SK-N-DZ (cell line): ENCODE measurements at places on chromosomes 6 and 20.

DNA sequence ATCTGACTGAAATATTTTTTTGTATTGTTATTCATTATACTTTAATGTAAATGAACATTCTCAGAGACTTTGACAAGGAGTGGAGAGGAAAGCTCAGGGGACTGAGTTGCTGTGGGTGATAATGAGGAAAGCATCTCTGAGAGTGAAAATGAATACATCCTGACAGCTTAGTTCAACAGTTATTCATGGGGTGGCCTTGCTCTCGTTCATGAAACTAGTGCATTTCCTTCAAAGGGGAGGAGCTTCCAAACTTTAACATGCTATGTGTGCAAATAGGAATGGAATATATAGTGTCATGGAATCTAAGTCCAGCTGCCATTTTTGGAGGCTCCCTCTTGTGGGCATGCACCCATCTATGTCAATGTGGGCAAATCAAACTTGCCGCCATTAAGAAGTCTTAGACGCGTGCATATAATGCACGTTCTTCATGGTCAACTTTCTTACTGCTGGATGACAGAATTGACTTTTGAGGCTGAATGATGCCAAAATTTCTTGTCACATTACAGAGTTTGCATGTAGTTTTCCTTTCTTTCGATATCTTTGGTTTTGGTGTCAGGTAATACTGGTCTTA, 124.3 kb upstream of the TMEM170B start:
- DNase-seq: no peak

DNA sequence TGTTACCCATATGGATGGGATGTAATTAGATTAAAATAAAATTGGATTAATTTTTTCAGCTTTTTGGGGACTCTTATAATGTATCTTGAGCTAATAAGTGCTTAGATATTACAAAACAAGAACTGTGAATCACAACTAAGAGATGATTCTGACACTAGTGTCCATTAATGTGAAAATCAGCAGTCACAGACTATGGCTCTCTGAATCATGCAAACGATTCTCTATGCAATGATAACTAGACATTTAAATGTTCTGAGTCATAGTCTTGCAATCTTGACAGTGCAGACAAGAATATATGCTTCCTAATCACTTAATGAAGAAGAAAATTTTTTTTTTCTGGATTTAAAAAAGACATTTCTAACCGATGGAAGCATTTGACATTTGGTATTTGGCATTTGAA, 82.2 kb upstream of the OPRM1 start:
- DNase-seq: no peak

GRCh38 chr20:31837896-31838397, 7.5 kb downstream of the FOXS1 start:
- DNase-seq: no peak

DNA sequence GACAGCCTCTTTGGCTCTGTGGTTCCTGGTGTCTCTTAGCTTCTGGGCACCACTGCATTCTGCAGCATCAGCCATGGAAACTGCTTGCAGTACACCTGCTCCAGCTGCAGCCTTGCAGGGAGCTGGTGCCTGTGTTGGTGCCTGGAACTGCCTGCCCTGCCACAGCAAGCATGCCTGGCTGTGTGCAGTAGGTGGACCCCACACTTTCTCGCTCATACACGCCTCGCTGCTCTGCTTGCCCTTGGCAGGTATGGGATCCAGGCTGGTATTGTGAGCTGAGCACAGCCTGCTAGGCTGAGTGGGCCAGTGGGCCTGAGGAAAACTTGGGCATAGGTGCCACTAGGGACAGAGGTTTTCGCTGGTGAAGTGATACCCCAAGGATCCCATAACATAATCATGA, 22.8 kb downstream of the OR2J3 start:
- DNase-seq: no peak

GRCh38 chr6:143107440-143107839, 46.8 kb downstream of the AIG1 start:
- no peak for DNase-seq

GRCh38 chr20:39631557-39631956, 669.4 kb downstream of the DHX35 start:
- DNase-seq: no peak

GRCh38 chr20:48006036-48006833, 221.0 kb upstream of the SULF2 start:
- no peak for DNase-seq

GRCh38 chr6:109521080-109521479, 38.1 kb upstream of the ZBTB24 start:
- DNase-seq: no peak

DNA sequence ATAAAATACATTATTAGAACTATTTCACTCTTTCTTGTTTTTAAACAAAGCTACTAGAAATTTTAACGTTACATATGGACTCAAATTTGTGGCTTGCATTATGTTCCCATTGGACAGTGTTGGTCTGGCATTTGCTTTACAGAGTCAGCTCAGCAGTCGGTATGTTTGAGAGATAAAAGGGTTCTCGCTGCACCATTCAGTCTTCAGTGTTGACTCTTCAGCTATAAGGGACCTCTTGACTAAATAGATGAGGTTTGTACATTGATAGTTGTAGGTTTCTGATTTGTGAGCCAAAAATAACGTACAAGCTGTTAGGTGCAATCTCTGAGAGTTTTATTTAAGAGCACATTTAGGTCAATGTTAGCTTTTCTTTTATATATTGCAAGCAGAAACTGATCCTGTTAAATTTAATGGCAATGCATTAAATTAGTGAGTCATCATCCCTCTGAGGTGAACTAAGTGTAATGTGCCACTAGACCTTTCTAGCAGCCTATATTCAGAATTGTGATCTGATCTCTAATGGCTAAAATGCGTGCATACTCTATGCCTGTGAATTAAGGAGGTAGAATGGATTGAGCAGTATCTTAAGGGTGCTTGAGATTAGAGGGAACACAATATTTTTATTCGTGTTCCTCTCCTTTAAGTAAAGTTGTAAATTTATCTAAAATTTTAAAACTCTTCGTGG, 485.6 kb upstream of the SYNCRIP start:
- DNase-seq: no peak

GRCh38 chr6:53984163-53984562, 127.1 kb upstream of the MLIP start:
- no peak for DNase-seq

DNA sequence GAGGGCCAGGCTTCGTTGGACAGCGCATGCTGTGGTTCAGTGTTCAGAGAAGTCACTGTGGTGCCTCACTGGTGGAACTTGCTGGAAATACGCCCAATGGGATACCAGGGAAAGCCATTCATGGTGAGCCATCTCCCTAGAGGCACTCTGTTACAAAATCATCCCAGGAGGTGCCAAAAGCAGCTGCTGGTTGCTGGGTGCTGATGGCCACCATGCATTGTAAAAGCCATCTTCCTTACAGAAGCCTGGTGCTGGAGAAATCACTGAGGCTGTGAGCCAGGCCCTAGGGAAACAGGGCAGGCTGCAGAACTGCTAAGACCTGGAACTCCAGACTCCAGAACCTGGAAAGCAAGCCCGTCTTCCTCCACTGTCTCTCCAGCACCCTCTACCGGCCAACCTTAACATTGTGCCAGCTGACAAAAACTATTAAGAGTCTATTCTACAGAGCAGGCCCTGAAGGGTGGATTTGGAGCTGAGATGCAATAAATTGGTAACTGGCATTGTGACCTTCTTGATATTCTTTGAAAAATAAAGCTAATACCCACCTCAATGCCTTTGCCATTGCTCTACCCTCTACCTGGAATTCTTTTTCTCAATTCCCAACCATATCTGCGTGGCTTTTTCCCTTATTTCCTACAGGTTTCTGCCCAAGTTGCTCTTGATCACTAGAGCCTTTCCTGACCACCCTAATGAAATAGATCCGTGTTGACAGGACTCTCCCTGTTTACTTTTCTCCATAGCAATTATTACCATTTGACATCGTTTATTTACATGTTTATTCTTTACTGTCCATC, 18.5 kb downstream of the SNRPB start:
- DNase-seq: peak; percentile 73

- no peak for DNase-seq
These were observed 188.9 kb downstream of the KCNQ5 start for GRCh38 chr6:72810571-72811280.

GRCh38 chr6:168852376-168852884, 401.2 kb downstream of the THBS2 start:
- DNase-seq: no peak

DNA sequence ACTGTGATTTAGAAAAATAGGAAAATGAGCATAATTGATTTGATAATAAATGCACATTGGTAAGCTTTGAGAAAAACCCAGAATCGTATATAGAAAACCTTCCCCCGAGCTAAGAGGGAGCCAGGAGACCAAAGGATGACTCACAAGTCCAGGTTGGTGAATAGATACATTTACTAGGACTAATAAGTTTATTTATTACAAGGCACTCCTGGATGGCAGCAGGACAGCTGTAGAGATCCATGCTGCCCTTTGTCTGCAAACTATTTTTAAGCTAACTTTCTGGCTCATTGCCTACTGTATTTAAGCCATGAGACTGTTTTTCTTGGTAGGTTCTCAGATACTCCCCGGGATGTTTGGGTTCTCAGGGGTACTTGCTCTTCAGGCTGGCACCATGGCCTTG, 13.4 kb downstream of the CASP8AP2 start:
- DNase-seq: no peak

GRCh38 chr6:112665114-112665513, 318.0 kb downstream of the RFPL4B start:
- no peak for DNase-seq

- no peak for DNase-seq
These were observed 20.7 kb upstream of the PKHD1 start for GRCh38 chr6:52108128-52108527.

- DNase-seq: no peak
These were observed 310.7 kb downstream of the KIF16B start for GRCh38 chr20:16262594-16262993.

DNA sequence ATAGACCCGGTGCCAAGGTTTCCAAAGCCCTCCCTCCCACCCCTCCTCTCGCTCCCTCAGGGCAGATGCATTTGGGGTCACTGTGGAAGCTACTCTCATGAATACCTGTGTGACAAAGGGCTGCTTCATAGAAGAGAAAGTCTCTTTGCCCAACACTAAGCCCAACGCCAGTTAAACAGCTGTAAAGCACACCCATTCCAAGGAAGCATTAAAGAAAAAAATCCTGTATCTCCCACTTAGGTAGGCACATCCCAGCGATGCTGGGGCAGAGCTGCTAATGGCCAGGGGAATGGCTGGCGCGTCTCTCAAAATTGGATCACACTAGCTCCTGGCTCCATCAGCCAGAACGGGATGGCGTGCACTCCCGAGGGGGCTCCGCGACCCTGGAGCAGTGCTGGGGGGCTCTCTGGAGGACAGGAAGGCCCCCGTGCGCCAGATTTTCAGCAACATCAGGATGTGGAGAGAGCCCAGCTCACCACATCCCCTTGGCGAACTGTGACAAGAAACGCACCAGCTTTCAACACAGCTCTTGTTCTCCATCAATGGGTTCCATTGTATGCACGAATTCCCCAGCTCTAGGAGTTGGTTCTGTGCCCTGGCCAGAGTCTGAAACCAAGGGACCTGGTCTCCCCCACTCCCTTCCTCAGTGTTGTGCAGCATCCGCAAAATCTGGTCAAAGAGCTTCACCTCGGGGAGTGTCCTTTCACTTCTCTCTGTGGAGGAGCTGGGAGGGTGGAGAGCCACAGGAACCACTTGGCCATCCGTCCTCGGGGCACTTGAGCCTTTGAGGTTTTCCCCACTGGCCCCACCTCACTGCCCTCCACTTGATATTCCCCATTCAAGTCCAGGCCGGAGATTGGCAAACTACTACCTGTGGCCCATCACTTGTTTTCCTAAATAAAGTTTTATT, 74.1 kb downstream of the TFAP2C start:
- no peak for DNase-seq

GRCh38 chr20:25453035-25453810, 45.8 kb downstream of the GINS1 start:
- DNase-seq: no peak

- no peak for DNase-seq
These were observed 219.6 kb downstream of the CD83 start for GRCh38 chr6:14337152-14337551.

GRCh38 chr6:164108869-164109769, 694.6 kb downstream of the QKI start:
- no peak for DNase-seq

GRCh38 chr6:121584586-121585369, 149.3 kb downstream of the GJA1 start:
- DNase-seq: no peak

GRCh38 chr6:159487636-159488035, 205.4 kb downstream of the SOD2 start:
- no peak for DNase-seq

- no peak for DNase-seq
These were observed 8.1 kb downstream of the ARHGAP18 start for GRCh38 chr6:129701721-129702455.

DNA sequence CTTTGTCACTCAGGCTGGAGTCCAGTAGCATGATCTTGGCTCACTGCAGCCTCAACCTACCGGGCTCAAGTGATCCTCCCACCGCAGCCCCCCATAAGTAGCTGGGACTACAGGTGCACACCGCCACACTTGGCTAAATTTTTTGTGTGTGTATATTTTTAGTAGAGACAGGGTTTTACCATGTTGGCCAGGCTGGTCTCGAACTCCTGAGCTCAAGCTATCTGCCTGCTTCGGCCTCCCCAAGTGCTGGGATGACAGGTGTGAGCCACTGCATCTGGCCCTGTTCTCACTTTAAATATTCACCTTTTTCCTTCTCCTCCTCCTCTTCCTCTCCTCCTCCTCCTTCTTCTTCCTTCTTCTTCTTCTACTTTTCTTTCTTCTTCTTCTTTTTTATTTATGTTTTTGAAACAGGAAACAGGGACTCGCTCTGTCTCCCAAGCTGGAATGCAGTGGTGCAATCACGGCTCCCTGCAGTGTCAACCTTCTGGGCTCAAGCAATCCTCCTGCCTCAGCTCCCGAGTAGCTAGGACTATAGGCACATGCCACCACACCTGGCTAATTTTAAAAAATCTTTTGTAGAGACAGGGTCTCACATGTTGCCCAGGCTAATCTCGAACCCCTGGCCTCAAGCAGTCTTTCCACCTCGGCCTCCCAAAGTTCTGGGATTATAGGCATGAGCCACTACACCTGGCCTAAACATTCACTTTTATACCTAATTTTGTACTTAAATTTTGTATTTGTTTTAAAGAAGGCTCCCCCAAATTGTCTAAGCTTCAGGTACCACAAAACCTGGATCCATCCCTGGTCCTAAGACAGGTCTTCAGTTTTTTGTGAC, 47.2 kb upstream of the NCOA3 start:
- DNase-seq: no peak

DNA sequence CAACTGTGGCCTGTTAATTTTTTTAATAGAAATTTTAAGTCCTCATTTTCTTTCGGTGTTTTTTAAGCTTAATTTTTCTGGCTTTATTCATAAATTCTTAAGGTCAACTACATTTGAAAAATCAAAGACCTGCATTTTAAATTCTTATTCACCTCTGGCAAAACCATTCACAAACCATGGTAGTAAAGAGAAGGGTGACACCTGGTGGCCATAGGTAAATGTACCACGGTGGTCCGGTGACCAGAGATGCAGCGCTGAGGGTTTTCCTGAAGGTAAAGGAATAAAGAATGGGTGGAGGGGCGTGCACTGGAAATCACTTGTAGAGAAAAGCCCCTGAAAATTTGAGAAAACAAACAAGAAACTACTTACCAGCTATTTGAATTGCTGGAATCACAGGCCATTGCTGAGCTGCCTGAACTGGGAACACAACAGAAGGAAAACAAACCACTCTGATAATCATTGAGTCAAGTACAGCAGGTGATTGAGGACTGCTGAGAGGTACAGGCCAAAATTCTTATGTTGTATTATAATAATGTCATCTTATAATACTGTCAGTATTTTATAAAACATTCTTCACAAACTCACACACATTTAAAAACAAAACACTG, 10.1 kb downstream of the HFE start:
- peak; percentile 62 for DNase-seq
